ENCODE measurements at places on chromosomes 16 and 17. TPM values are rescaled to one million over a fixed set of nuclear protein-coding genes. Genes with fewer than 3 reads are reported as not detected.

CACNG3 gene
- 2.6 TPM for total RNA-seq

HEATR9 gene
- total RNA-seq: not detected

ITGB4 gene
- total RNA-seq: 2.1 TPM

MAF gene
- 9.0 TPM for total RNA-seq

CES1 gene
- 0.82 TPM for total RNA-seq

PDILT gene
- not detected for total RNA-seq

KRTAP2-1 gene
- not detected for total RNA-seq

C17orf78 gene
- not detected for total RNA-seq

CDH11 gene
- 227 TPM for total RNA-seq

TMEM186 gene
- total RNA-seq: 5.5 TPM

RPL26 gene
- total RNA-seq: 1,440 TPM

PRSS8 gene
- total RNA-seq: 0.18 TPM

CD300LF gene
- total RNA-seq: 0.27 TPM

NOXO1 gene
- total RNA-seq: 0.64 TPM

TBC1D28 gene
- total RNA-seq: not detected

Data from cerebellum (tissue), 4 donors.